Daoy (cell line): ENCODE measurements at places on chromosomes 1 and 21.

DNA sequence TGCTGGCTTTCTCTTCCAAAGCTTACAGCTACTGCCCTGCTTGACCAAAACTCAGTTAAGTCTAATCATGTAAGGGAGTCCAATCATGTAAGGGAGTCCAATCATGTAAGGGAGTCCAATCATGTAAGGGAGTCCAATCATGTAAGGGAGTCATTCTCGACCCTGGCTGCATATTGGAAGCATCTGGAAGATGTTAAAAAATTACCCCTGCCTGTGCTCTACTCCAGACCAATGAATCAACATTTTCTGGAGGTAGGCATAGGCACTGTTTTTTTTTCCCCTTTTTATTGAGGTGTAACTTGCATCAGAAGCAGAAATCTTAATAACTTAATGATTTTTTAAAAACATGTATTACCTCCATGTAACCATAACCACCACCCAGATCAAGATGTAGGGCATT lies 9.4 kb downstream of the PIGP start:
- no peak for DNase-seq

DNA sequence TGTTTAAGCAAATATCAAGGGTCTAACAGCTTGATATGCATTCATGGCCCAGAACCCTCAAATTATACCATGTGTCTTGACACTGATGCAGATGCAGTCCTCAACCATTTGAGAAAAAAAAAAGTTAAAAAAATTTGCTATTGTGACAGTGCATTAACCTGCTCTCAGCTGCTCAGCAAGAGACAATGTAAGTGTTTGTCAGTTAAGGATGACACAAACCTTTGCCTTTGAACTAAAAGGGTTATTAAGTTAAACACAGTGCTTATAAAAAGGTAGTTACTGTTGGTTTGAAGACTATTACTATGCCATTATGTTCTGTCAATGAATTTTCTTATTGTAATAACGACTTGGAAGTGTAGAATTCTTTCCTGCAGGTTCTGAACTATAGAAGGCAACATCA lies 655.6 kb upstream of the NEGR1 start:
- DNase-seq, result no peak

GRCh38 chr1:2352897-2353550 lies 38.3 kb downstream of the MORN1 start:
- no peak for DNase-seq

DNA sequence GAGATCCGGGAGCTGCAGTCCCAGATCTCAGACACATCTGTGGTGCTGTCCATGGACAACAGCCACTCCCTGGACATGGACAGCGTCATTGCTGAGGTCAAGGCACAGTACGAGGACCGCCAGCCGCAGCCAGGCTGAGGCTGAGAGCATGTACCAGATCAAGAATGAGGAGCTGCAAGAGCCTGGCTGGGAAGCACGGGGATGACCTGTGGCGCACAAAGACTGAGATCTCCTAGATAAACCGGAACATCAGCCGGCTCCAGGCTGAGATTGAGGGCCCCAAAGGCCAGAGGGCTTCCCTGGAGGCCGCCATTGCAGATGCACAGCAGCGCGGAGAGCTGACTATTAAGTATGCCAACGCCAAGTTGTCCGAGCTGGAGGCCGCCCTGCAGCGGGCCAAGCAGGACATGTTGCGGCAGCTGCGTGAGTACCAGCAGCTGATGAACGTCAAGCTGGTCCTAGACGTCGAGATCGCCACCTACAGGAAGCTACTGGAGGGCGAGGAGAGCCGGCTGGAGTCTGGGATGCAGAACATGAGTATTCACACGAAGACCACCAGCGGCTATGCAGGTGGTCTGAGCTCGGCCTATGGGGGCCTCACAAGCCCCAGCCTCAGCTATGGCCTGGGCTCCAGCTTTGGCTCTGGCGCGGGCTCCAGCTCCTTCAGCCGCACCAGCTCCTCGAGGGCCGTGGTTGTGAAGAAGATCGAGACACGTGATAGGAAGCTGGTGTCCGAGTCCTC lies 25.5 kb downstream of the ETV3L start:
- DNase-seq, result peak; percentile 66

DNA sequence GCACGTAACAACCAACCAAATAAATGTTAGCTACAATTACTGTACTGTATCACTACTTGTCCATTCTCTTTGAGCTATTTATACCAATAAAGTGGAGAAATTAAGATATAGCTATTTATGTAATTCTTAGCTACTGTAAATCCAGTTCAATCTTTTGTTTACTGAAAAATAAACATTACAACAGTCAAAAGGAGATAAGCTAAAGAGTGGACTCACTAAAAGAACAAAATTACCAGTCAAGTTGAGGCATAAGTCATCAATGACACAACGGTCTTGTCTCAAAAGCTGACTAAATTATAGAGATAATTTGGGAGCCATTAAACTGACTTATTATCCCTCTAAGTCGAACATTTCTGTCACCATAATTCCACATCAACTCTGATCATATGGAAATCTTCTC lies 22.5 kb downstream of the TGFBR3 start:
- no peak for DNase-seq

DNA sequence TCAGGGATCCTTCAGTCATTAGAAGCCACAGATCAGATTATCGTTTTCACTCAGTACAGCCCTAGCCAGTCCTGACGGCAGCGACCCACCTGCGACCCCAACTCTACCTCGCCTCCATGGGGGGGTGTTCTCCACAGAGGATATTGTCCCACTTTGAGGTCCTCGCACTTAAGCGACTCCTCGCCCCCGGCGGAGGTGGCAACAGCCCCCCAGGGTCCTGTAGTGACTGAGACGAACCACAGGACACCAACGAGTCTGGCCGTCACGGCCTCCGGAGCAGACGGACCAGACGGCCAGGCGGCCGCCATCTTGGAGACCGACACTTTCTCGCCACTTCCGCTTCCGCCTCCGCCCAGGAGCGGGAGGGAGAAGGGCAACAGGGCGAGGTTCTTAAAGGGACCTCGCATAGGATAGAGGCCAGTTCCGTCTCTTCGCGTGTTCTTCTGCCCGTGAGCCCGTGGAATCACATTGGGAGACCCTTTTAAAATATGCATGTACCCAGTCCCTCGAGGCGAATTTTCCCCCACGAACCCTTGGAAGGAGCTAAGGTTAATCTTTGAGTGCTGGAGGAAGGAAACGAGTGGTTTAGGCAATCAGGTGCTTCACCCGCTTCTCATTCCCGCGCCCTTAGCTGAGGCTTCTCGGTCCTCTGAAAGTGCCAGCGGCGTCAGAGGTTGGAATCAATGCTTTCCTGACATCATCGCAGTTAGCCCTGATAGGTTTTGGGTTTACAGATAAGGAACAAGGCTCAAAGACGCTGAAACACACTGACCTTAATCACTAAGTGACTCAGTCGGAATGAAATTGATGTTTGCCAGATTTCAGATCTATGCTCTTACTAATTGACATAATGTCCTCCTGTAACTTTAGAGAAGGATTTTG lies at the start of gene TM2D1:
TSS of gene TM2D1 (minus strand) at position 329 of the 882 bp plus-strand sequence. CDS start at position 308, 21 bp downstream.
- peak; percentile 94 for DNase-seq

DNA sequence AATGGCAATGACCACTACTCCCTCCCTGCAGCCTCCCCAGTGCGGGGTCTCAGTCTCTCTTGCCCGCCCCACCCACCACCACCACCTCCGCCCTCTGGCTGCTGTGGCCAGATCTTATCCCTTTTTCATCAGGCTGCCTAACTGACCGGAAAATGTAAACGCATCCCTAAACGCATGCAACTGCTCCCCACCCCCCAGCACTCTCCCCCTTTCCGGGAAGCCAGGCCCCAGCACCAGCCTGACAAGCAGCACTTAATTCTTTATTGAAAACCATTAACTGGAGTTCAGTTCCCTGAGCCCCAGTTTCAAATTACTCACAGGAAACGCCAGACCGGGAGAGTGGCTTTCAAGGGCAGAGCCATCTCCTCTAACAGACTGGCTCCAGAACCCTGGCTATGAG lies 147.7 kb downstream of the DMRTA2 start:
- DNase-seq, result no peak

DNA sequence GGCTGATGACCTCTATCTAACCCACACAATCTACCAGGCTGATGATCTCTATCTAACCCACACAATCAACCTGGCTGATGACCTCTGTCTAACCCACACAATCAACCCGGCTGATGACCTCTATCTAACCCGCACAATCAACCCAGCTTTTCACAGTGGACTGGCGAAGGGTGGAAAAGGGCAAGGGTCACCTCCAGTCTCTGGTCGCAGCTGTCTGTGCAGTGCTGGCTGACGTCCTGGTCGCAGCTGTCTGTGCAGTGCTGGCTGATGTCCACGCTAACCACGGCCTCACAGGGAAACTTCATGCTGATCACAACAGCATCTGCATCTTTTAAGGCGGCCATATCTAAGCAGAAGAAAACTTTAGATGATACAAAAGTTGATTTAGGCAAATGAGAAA lies 12.2 kb upstream of the CCDC27 start:
- DNase-seq, result no peak

- no peak for DNase-seq
Measured at GRCh38 chr1:195376190-195376589, 1232.0 kb downstream of the KCNT2 start.

- DNase-seq, result no peak
Measured at GRCh38 chr1:43511394-43511793, 19.3 kb upstream of the PTPRF start.

- peak; percentile 34 for DNase-seq
Measured at GRCh38 chr1:212247179-212247721, 38.0 kb upstream of the PPP2R5A start.

- DNase-seq, result no peak
Measured at GRCh38 chr1:58814251-58815068, 30.6 kb upstream of the JUN start.

- DNase-seq, result no peak
Measured at GRCh38 chr21:37088186-37088735, 15.2 kb downstream of the TTC3 start.

DNA sequence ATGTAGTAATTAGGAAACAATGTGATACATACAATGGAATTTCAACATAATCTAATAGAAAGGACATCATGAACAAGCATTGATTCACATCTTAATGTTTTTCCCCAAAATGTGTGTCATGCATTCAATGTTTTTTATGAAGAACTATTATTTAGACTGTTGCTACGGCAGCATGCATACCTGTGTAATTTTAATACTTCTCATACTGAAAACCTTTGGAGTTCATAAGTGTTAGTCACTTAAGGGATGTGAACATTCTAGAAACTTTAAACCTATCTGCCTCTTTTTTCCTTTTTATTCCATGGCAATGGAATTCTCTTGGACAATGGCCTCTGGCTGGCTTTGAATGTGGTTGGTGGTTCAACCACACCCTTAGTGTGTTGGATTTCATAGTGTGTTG lies 48.6 kb downstream of the TMPRSS15 start:
- no peak for DNase-seq

DNA sequence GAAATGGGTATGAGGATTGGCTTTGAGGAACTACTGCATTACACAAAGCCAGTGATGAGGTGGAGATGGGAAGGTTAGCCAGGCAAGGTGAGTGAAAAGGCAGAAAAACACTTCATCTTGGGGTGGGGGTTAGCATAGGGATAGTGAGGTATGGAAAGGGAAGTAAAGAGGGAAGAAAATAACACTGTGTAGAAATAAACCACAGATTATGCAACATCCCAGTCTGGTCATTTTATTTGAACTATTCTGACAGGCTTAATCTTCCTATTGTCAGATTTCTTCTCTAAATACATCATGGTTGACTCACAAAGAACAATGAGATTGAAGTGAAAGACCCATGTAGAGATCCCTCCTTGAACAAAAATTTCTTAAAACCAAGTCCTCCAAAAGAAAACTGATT lies 640.2 kb downstream of the PTPRC start:
- DNase-seq, result no peak

DNA sequence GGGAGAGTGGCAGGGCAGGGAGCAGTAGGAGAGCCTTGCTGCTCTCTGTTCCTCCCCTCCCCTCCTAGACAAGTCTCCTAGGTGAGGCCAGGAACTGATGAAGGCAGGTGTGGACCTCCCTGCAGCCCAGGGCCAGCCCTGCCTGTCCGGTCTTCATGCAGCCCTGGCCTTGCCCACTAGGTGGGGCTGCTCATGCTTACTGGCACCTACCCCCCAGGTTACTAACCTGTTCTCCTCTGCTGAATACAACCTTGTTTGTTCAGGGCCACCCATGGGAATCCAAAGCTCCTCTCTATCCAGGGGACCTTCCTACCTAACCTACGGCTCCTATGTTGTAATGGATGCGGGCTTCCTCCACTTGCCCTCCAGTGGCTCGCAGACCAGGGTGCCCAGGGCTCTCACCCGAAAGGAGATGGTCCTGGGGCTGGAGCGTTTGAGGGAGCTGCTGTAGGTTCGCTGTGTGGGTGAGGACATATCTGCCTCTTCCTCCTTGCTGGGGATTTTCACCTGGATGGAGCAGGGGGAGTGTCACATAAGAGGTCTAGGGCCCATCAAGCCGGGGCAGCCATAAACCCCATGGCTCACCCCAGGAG lies 7.9 kb upstream of the TNNT2 start:
- peak; percentile 70 for DNase-seq

DNA sequence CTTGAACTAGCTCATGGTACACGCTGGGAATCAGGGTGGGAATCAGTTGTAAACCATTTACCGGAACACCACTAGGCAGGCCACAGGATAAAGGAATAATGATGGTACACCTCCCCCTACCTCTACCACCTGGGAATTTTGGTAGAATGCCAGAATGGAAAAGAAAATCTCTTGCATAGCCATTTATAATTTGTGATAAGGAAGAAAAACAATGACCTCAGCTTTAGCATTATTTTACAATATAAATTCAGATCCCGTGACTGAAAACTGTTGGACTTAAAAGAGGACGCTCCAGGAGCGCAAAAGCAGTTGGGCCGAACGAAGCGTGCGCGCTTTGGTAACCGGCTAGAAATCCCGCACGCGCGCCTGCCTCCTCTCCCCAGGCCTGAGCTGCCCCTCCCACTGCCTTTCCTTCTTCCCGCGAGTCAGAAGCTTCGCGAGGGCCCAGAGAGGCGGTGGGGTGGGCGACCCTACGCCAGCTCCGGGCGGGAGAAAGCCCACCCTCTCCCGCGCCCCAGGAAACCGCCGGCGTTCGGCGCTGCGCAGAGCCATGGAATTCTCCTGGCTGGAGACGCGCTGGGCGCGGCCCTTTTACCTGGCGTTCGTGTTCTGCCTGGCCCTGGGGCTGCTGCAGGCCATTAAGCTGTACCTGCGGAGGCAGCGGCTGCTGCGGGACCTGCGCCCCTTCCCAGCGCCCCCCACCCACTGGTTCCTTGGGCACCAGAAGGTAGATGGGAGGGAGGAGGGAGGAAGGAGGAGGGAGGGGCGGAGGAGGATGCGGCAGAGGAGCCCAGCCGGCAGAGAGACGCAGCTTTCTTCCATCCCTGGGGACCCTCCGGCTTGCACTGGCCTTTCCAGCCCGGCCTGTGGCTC lies at the start of gene CYP4X1:
TSS of gene CYP4X1 (plus strand) at position 402 of the 873 bp plus-strand sequence. CDS start at position 551, 149 bp downstream.
- DNase-seq, result peak; percentile 45

- DNase-seq, result no peak
Measured at GRCh38 chr1:77824694-77825093, 45.2 kb downstream of the MIGA1 start.

- no peak for DNase-seq
Measured at GRCh38 chr1:40372658-40373322, 737 bp upstream of the SMAP2 start.

DNA sequence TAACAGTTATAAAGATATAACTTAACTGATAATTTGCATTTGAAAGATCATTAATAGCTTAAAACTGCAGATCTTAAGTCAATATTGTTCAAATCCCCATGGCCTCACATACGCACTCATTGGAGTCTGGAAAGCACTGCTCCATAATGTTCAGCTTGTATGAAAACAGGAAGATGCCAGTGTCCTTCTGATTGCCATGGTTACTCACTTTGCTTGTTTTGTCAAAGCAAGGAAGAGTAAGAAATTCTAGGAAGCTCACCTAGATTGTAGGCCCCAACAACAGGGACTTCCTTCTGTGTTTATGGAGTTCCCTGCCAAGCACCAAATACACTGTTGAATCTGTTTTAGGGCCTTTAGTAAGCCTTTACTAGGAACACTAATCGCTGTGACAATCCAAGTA lies 10.9 kb downstream of the GAS5 start:
- no peak for DNase-seq
